ENCODE measurements at places on chromosomes 5 and 9.

DNA sequence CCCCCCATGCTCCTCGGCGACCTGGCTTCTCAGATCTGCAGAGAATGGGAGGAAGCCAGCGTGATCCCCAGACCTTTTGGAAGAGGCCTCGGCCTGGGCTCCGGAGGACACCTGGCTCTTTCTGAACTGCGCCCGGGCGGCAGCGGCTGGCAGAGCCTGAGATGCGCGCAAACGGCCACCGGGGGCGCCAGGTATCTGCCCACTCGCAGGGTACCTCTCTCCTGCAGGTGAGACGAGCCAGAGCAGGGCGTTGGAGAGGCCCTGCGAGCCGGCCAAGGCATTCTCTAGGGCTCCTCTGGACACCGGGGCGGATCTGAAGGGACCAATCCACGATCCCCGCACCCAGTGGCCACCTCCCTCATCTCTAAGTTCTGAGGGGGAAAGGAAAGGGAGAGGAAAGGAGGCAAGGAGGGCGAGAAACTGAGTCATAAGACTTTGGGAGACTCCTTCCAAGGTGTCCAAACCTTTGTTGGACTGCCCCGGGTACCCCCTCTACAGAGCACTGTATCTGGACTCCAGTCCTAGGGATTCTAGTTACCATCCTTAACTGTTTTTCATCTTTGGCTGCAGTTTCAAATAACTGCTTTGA, 55.0 kb upstream of the SLC46A2 start:
- DNase-seq = no peak

DNA sequence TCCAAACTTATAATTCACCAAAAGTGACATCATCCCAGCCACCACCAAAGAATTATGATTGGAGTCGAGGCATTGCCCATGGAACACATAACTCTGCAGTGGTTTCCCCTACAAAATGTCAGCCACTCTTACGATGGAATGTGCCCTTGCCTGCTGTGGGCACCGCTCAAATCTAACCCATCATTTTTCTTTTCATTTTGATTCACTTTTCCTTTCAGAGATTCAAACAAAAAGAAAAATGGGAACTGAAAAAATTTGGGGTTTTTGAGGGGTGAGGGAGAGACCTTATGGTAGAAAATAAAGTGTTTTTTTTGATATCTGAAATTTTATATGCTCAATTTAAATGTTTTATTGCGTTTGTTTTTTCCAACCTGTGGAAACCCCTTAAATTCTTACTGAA, 28.1 kb downstream of the SMARCA2 start:
- no peak for DNase-seq

- peak; percentile 71 for DNase-seq
These were observed 824 bp downstream of the MXD3 start for GRCh38 chr5:177310757-177311391.

DNA sequence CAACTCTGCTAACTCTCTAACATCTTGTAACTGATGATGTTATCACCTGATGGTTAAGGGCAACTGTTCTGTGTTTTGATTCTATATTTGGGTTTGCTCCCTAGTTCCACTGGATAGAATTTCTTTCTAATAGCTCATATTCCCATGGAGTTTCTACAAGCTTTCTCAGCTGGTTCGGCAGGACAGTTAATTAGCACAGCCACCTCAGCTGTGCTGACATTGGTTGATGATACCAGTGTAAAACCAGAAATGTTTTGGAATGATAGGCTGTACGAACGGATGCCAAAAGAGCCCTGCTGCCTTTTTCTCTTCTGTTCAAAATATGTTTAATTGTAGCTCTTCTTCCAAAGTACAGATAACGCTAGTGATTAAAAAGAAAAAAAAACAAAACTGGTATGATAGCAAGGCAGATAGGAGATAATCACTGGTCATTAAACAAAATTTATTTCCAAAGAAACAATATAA, 440.5 kb upstream of the ZNF608 start:
- no peak for DNase-seq

GRCh38 chr9:122164286-122164685, 4.6 kb downstream of the MORN5 start:
- no peak for DNase-seq

DNA sequence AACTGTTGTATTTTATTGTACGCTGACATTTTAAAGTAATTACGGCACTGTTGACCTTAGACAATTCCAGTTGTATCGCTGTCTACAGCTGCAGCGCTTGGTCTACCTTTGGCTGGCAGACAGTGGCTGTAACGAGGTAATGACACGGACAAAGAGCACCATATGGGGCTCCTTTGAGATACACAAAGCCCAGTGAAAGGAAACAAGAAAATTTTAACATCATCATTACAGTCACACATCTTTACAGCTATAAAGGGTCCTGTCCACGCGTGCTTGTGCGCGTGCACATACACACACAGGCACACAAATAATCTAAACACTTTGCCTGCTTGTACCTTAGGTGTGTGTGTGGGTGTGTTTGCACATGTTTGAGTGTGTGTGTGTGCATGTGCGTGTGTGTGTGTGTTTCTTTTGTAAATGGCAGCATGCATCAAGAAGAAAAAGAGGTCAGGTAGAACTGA, 946.0 kb downstream of the NR2F1-AS1 start:
- DNase-seq = no peak

GRCh38 chr9:135117281-135117680, 29.8 kb downstream of the OLFM1 start:
- DNase-seq = no peak

- no peak for DNase-seq
These were observed 107.4 kb downstream of the JAKMIP2 start for GRCh38 chr5:147675168-147675567.

GRCh38 chr9:91301161-91301560, 60.6 kb downstream of the AUH start:
- no peak for DNase-seq

- DNase-seq = no peak
These were observed 239.7 kb downstream of the MLLT3 start for GRCh38 chr9:20382460-20383071.

GRCh38 chr9:130264414-130265350, 878 bp upstream of the HMCN2 start:
- no peak for DNase-seq

GRCh38 chr9:111913159-111913558, 16.5 kb downstream of the UGCG start:
- no peak for DNase-seq

- DNase-seq = no peak
These were observed at the start of gene CSF2 for GRCh38 chr5:132073231-132074013. Gene CSF2 (plus strand): TSS chr5:132073789. CDS start chr5:132073824, 35 bp downstream.

- DNase-seq = no peak
These were observed 3.5 kb downstream of the CCNB1 start for GRCh38 chr5:69170495-69170894.

GRCh38 chr5:133232011-133232410, 180.2 kb downstream of the HSPA4 start:
- no peak for DNase-seq

DNA sequence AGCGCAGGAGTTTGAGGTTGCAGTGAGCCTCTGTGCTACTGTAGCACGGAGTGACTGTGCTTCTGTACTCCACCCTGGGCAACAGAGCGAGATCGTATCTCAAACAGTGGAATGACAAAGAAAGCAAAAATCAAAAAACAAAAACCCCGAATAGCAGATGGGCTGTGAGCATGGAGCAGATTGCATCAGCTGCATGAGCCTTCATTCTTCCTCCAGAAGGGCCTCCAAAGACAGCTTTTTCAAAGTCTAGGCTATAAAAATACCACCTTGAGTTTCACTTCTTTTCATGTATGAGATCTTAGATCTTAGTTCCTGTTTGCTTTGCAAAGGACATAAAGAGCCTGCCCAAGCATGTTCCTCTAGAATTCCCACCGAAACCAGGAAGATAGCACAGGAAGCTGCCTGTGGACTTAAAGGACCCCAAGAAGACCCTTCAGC, 15.0 kb upstream of the HSPB3 start:
- DNase-seq = peak; percentile 63

- DNase-seq = no peak
These were observed 12.9 kb downstream of the CLINT1 start for GRCh38 chr5:157845914-157846598.

- no peak for DNase-seq
These were observed 5.1 kb downstream of the CCDC112 start for GRCh38 chr5:115291397-115291796.

DNA sequence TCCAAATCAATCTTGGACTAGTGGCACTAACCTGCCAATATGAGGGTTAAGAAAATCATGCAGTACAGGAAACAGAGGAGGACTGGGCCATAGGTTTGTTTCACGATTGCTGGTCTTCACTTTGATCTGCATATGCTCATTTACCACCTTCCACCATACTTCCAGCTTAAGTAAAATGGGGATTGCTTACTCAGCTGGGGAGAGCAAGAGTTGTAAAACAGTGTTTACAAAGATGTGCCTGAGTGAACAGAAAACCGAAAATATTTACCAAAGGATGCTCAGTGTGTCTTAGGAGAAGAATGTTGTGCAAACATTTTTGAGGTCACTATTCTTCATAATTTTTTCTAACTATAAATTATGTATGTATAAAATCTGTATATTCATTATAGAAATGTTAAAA, 65.1 kb upstream of the DNAH5 start:
- DNase-seq = no peak

DNA sequence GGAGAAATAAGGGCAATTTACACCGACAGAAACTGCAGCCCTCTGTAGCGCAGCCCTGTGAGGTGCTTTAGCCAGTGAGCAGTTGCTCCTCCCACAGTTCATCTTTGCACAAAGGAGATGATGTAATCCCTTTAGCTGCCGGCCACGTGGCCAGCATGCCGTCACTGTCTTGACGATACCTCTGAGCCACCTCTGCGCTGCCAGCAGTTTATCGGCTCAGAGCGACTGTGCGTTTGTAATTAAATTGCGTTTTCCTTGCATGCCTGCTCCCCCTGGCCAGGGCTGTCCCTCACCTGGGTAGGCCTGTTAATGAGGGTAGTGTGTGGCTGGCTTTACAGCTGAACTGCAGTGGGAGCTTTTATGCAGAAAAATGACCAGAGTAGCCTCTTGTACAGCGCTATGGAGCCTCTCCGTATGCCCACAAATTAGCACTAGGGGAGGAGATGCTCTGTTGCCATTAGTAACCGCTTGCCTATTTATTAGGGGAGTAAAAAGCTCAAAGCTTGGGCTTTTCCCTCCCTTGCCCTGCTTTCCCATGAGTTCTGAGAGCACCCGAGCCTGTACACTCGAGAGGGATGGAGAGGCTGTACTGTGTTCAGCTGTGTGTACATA, 107.0 kb downstream of the TRIO start:
- DNase-seq = no peak

DNA sequence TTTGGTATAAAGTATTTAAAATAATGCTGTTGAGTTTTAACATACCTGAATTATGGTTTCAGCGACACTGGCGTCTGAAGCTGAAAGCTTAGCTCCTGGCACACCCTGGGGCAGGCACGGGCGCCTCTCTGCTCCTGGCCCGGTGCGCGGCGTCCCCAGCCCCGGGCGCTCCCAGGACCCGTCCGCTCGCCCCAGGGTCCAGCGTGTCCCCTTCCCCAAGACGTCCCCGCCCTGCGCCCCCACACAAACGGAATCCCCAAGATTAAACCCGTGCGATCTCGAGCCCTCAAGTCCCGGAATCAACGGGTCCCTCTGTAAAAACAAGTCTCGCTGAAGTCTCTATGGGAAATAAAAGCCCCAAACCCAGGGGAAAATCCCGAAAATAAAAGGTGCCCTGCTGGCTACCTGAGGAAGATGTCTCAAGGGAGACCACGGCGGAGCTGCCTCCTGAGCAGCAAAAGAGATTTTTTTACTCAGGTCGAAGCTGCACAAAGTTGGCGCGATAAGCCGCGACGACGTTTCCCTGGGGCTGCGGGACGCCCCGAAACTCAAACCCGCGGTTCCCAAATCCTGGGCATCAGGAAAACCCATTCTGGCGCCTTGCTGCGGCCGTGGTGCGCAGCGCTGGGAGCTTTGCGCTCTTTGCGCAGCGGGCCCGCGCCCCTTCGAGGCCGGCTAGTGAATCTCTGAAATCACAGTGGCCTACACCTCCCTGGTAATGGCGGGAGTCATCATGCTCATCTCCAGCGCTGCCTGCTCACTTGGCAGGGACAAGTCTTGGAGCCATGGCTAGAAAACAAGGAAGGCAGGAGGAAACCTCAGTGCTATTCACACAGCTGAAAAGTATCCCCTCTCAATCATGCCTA, 6.3 kb upstream of the IFNA8 start:
- DNase-seq = peak; percentile 32

- no peak for DNase-seq
These were observed 52.9 kb upstream of the APC start for GRCh38 chr5:112684737-112685136.

- DNase-seq = no peak
These were observed 146.4 kb upstream of the FGF10 start for GRCh38 chr5:44535621-44536020.

GRCh38 chr9:96818533-96818932, 35.8 kb downstream of the ZNF782 start:
- DNase-seq = no peak

- DNase-seq = no peak
These were observed 92.6 kb downstream of the LIFR start for GRCh38 chr5:38463634-38464521.

GRCh38 chr5:143172739-143173138, 230.7 kb downstream of the NR3C1 start:
- DNase-seq = no peak

DNA sequence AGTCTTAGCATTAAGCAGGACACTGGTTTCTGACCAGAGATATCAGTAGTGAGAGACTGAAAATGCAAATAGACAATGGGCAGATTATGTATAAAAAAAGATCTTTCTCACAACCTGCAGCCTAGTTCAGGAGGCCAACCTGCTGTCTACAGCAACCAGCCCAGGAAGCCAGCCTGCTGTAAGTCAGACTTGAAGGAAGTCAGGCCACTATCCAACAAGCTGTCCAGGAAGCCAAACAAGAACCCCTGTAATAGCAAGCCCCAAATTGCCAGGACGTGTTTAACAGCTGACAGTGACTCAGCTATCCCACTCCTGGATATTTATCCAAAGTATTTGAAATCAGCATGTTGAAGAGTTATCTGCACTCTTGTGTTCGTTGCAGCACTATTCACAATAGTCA, 121.8 kb upstream of the SPIN1 start:
- DNase-seq = no peak

DNA sequence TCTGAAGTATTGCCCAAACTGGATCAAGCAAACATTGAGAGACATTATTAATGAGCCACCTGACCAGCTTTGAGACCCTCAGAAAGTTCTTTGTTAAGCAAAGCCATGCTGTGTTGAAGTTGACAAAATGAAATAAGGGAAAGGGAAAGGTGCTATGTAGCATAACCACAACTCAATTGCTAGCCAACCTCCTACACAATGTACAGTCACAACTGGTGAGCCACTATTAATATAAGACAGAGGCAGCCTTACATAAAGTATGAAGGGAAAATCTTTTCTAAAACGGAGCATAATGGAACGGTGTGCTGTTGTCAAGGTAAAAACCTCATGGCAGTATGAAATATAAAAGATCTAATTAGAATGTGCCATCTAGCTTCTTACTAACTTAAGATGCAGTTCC, 375.8 kb upstream of the ST8SIA4 start:
- DNase-seq = no peak

- no peak for DNase-seq
These were observed 86.0 kb upstream of the TBC1D2 start for GRCh38 chr9:98341157-98342097.
